Activated naive CD4-positive, alpha-beta T cell treated with anti-CD3 and anti-CD28 coated beads, Interleukin-2, amount 50 U/mL, for 72 hours (primary cell): ENCODE measurements at places on chromosomes 1 and 21.

DNA sequence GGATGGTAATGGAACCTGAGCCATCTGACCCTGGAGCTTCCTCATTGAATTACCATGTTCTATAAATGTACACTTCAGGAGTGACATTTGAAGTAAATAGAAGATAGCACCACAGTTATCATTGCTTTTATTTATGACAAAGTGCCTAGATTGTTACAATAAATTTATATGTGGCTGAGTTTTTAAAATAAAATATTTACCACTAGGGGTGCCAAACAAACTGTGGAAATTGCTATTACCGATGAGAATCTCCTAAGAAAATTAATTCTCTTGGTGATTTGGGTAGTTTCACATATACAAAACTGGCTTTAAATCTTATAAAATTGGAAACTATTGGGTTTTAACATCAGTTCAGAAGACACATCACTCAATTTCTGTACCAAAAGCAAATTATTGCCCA lies 1.4 kb upstream of the TNR start:
- no peak for DNase-seq

- no peak for DNase-seq
Observed at GRCh38 chr21:42234041-42234440, 15.1 kb downstream of the ABCG1 start.

DNA sequence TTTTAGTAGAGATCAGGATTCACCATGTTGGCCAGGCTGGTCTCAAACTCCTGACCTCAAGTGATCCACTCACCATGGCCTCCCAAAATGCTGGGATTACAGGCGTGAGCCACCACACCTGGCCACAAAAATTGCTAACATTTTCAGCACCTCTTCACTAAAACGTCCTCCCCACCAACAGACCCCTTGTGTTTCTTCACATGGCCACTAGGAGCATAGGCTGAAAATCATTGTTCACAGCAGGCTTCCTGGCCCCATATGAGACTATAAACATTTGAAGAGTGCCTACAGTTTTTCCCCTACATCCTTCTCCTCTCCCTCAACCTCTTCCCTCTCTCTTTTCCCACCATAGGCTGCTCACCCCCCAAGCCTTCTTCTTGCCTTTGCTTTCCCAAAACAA lies 28.0 kb upstream of the SFPQ start:
- no peak for DNase-seq

GRCh38 chr1:46705408-46705807 lies 13.5 kb downstream of the EFCAB14 start:
- DNase-seq, result no peak

DNA sequence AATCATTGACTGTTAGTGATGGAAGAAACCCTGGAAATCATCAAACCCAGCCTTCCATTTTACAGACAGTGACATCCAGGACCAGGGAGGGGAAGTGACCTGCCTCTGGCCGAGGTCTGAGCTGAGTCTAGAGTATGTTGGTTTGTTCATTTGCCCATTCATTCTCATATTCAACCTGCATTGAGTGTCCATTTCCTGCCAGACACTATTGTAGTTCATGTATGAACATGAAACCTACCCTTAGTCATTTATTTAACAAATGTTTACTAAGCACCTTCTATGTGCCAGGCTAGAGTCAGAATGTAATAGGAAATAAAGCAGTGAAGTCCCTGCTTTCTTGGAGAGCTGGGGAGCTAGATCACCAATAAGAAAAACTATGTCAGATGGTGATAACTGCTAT lies 51.3 kb downstream of the KCND3 start:
- peak; percentile 1 for DNase-seq

DNA sequence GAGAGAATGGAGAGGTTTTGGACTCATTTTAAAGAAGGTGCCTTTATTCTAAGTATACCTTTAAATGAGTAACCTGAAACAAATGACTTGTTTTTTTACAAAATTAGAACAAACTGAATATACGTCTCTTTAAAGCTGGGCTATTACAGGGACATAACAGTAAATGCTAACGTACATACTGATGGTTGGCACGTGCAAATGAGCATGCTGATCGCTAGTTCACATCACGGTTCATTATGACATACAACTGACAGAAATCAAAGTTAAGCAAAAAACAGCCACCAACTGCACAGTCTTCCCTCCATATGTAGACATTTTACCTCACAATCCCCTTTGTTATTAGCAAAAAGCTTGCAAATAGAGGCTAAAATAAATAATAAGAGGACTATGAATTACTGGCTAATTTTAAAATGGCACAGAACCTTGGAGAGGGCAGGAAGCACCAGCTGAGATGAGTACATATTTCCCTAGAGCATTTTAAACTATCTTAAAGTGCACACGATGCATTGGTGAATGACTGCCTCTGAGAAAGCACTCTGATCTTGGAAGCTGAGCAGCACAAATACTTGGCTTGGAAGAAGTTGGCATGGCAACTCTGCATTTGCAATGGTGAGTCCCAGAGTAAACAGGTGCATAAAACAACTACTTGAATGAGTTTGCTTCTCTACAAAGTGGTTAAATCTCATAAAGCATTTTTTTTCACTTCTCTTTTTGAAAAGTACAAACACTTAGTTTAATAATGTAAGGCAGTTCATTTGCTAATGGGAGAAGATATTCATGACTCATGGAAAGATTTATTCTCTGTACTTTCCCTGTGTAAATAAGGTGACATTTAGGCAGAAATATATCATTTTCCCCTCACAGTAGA lies 204.7 kb downstream of the LHX8 start:
- DNase-seq, result no peak

GRCh38 chr1:156655151-156655903 lies 13.4 kb downstream of the BCAN start:
- DNase-seq, result no peak

GRCh38 chr1:22613572-22613918 lies 22.9 kb upstream of the C1QA start:
- no peak for DNase-seq

DNA sequence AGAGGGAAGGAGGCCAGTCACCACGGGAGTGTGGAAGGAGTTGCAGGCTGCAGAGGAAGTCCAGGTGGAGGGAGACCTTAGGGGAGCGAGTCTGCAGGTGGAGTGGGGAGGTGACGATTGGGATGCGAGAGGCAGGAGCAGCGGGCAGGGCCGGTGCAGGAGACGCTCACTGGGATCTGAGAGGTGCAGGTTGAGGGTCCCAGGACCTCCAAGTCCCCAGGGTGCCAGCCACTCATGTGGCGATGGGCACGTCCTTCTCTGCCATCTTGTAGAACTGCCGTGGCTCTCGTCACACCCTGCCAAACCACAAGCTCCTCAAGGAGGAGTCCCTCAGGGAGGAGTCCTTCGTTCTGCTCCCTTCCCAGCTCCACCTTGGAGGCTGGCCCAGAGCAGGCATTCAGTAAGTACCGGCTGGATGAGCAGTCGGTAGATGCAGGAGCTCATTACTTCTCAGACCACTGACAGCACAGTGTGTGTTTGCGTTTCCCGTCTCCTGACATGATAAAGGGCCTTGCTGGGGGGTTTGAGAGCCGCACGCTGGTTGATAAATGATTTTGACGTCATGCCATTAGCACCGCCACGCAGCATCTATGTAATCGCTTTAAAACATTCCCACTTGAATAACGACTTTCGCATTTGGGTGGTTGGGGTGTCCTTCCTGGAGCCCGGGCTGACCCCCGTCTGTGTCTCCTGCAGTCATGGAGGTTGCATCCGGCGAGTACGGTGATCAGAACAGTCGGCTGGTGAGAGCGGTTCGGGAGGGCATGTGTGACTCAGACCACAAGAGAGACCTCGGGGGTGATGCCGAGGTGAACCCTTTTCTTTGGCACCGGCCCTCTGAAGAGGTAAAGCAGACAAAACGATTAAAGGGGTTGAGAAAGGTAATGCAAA lies 27.8 kb downstream of the TFF3 start:
- no peak for DNase-seq

DNA sequence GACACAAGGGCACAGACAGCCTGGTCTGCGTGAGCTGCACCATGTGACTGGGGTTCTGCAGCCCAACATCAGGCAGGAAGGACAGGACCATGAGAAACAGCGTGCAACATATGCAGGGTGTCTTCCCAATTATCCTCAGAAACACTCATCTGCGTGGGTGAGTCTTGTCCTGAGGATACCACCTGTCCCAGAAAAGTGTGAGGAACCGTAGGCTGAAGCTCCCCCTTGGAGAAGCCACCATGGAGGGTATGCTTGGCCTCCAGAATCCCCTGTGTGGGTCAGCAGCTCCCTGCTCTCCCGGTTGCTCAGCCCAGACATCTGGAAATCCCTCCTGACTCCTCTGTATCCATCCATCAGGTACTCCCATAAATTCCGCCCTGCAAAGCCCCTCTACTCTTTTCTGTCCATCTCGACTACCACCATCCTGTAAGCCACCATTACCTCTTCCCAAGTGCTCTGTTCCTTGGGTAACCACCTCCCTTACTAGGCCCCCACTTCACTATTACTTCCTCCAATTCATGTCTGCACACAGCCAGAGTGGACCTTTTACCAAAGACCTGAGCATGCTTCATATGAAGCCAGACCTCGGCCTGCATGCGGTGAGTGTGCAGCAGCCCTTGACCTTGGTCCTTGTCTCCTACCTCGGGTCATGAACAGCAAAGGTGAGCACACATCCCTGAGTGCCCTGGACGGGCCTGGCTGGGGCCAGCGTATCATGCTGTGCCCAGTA lies 33.0 kb downstream of the ETS2 start:
- no peak for DNase-seq

- DNase-seq, result no peak
Observed at GRCh38 chr1:60283690-60284089, 210.1 kb upstream of the C1orf87 start.

DNA sequence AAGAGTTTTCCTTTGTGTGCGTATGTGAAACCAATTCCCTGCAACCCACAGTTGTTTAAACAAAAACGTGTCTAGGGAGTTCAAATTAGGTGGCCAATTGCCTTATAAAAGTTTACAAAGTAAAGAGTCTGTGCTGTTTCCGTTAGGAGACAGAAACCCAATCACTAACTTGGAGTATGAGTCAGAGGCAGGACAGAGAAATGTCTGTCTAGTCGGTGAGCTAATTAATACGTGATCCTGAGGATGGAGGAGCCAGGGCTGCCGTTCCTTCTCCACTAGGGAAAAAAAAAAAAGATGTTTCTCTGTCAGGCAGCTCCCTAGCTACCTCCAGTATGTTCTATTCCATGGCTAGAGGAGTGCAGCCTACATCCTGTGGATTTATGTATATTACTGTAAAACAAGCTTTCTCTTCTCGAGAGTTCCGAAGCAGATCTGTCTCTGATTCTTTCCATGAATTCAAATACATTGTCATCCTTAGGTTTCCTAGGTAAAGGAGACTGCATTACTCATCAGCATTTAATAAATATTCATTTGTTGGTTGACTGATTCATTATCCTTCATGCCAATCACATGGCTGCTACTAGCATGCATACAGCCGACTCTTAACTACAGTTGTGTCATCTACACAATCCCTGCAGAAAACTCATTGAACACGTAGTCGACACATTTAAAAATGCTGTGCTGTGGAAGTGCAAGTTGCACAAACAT lies 430.6 kb downstream of the KIF26B start:
- DNase-seq, result no peak

DNA sequence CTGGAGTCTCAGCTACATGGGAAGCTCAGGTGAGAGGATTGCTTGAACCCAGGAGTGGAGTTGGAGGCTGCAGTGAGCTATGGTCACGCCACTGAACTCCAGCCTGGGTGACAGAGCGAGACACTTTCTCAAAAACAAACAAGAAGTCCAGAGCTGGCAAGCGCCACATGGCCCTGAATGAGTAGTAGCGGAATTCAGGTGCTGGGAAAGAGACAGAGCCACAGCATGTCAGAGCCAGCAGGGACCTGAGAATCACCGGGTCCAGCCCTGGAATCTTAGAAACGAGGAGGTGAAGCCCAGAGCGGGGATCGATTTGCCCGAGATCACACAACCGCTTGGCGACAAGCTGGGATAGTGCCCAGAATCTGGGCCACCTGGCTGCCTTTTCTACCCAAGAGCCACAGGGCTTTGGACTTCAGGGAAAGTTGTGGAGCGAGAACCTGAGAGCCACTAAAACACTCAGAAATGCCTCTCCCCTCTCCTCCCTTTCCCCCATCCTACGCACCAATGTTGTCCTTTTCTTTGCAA lies 9.8 kb downstream of the ARL8A start:
- DNase-seq, result no peak

DNA sequence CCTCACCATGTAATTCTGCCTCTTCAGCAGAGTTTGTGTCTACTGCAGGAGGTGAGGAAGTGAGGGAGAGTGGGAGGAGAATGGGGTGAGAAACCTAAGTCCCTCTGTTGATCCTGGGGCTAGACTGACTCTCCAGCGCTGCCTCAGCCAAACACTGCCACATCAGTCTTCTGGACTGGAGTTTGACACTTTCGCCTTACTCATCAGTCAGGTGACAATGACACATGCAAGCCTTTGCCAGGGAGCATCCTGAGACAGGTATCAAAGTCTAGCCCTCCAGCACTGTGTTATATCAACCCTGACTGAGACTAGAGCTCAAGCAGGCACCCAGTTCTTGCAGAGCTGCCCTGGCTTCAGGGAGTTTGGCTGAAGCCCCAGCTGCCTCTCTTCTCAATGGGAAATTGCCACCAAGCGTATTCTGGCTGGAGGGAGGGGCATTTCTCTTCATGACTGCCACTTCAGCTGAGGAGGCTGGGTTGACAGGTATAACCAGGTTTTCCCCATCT lies 33.3 kb upstream of the SUCO start:
- no peak for DNase-seq

DNA sequence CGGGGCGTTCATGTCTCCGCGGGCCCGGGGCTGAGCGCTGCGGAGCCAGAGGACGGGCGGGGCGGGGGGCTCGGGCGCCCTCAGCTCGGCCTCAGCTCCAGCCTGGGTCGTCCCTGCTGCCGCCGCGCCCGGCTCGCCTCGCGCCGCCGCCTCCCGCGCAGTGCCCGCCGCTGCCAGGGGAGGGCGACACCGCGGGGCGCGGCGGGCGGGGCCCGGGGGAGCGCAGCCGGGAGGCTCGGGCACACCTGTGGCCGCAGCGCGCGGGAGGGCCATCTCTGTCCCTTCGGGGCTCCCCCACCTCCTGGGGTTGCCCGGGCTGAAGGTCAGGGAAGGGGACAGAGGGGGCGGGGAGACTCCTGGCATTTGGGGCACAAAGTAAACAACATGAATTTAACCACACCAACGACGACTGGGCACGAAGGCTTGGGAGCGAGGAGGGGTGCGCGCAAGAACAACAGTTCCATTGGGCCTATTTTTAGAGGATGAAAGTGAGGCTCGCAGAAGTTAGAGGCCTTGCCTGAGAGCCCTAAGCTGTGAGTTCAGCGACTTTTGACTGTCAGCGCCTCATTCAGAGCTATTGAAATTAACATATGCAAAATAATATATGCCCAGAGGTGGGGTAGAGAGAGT lies at the start of gene FAM131C:
TSS of gene FAM131C (minus strand) at position 162 of the 630 bp plus-strand sequence. CDS start 209 bp downstream, outside the sequence.
- peak; percentile 70 for DNase-seq

GRCh38 chr1:242890192-242890741 lies 364.8 kb downstream of the CEP170 start:
- DNase-seq, result no peak
